ENCODE measurements at places on chromosomes 16 and 17.

DNA sequence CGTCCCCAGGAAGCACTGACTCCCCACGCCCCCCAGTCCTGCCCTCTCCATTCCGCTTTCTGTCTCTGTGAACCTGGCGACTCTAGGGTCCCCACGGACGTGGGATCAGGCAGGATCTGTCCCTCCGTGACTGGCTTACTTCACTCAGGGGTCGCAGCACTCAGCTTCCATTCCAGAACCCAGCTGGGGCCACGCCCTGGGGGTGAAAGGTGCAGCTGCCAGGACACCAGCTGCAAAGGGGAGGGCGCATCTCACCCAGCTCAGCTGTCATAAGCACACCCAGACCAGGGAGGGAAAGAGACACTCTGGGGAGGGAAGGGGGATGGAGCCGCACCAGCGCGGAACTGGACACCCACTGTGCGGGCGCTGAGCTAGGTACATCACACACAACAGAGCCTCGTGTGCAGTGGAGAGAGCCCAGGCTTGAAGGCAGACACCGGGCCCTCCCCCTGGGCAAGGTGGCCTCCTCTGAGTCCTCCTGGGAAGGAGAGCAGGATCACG lies 18.5 kb upstream of the HEXD start:
- no peak for DNase-seq

DNA sequence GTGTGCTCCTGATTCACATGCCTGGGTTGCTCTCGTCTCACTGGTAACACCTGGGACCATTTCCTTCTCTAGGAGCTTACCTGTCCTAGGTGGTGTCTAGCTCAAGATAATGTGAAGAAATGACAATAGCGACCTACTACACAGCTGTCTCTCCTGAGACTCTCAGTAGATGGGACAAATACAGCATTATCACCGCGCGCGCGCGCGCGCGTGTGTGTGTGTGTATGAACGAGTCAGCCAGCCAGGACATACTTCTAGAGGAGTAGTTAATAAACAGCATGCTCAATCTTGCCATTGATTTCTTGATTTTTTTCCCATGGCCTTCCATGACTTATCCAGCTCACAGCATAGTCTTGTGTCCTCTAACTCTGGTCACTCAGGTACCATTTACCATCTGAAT lies 268.6 kb downstream of the PHKB start:
- no peak for DNase-seq

DNA sequence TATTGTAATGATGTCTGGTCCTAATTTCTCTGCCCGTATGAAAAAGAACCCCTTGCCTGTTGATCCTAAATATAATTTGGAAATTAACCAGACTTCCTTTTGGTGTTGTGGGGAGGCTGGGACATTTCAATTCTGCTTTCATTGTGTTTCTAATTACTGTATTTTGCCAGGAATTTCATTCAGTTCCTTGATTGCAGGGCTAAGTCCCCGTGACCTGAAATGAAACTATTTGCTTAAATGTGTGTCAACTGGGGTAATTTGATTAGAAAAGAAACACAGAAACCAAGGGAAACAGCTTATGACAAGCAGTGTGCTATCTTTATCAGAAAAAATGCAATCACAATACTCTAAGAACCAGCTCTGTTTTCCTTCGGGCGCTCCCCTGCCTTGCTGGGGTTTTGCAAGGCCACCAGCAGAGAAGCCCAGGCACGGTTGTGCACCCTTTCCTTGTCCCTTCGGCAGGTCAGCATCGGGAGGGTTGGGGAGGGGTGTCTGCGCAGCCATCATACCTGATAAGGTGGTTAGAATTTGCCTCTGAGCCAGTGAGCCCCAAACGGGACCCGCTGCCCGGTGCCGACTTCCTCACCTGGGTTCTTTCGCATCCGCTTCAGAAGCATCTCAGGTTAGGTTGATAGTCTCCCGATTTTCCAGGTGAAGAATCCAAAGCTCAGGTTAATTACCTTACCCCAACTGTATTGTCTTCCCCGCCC lies 19.4 kb downstream of the KLHL36 start:
- no peak for DNase-seq

DNA sequence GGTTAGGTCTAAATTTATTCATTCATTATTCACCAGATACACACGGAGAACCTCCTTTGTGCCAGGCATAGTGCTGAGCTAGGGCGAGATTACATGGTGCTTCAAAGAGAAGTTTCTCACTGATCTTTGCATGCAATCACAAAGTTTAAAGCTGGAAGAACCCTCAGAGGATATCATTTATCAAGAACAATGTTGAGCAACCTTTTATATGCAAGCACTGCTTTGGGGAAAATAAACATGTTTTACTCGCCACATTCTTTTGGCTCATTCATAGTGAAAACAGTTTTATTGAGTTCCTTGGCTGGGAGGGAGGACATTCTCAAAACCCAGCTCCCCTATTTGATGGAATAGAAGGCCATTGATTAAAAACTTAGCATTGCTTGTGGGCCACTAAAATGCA lies 49.8 kb upstream of the XYLT1 start:
- DNase-seq: no peak

DNA sequence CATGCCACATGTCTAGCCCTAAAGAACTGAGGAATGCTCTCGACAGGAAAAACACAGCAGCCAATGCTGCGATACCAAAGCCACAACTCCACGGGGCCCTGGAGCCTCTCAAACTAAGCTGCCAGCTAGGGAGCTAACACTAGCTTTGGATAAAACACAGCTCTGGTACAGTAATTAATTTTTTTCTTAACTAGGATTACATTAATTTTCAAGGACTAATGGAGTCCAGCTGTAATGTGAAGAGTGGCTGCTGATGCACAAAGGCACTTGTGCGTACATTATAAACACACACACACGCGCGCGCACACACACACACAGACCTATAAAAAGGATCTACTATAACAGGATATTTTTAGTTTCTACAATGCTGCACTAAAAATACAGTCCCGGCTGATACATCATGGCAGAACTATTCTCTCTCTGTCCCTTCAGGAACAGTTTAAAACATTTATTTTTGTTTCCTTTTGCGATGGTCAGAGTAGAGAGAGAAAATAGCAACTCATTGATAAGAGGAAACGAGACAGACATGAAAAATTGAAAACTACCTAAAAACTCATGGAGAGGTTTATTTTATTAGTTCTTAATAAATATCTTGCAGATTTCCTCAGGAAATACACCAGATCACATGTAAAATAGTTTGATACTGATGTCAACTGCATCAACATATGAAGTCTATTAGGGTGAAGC lies 88.5 kb downstream of the SMG6 start:
- no peak for DNase-seq
